CD4-positive, alpha-beta T cell treated with Interleukin-21 for 1 hour (primary cell): ENCODE measurements at places on chromosomes 3 and 15.

DNA sequence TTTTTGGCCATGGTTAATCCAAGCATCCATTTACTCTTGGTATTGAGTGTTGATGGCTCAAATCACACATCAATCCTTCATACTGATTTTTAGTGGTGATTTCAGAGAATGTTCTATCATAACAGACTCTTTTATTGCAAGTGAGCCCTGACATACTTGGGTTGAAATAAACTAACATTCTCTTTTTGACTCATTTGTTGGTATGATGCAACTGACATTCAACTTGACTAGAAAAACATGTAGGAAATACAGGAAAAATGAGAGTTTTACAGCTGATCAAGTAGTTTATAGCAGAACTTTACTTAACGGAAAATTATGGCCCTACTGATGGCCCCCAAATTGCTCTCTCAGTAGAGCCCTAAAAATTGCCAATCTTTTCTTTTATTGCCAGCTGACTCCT is 173.9 kb upstream of the CD96 start:
- no peak for DNase-seq

DNA sequence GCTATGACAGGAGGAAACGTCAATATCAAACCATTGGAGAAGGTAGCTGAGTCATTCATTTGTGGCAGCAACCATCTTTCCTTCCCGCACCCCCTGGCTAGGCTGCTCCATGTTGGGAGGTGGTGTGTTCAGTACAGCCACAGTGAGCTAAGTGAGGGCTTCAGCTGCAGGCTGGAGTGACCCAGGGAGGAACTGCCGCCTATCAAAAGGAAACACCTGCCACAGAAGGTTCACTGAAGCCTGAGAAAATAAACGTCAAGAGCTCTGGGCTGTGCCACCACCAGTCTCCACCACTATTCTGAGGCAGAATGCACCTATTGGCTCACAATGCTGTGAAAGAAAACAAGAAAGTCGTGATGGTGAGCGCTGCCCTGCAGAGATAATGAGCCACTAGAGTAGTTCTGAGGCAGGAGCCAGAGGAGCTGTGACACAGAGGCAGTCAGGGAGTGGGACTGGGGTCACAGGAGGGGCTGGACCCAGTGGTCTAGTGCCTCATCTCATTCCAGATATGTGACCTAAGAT is 34.8 kb upstream of the CD47 start:
- DNase-seq: peak; percentile 74

DNA sequence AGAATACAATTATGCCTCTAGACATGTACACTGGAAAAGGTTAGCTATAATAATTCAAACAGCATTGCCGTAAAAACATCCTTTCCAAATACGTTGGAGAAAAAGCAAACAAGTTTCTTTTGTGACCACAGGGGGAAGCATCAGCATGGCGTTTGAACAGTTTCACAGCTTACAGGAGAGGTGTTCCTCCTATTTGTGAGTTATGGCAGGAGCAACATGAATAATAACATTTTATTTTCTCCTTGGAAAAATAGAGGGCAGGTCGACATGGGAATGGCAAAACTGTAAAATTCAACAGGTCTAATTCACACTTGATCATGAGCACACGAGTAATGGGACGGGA is 39.7 kb upstream of the GADL1 start:
- peak; percentile 23 for DNase-seq

GRCh38 chr3:50260942-50261441 is 8.0 kb upstream of the SEMA3B start:
- no peak for DNase-seq

- peak; percentile 11 for DNase-seq
Observed at GRCh38 chr3:125002414-125003368, 53.1 kb downstream of the HEG1 start.

GRCh38 chr3:136682740-136683312 is 69.4 kb downstream of the STAG1 start:
- DNase-seq: no peak

DNA sequence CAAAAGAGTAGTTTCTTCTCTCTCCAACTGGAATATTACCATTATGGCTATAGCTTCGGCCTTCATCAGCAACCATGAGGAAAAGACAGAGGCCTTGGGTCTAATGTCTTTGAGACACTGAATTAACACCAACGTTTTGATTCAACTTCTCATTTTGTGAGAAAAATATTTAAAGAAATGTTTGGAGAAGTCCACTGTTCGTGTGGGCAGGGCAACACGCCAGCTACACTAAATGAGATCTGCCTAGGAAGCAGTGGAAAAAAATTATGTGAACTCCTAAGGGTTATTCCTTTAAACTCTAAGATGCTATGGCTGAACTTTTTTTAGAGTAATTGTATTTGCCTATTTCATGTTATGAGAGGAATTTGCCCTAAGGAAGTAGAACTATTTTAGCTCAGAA is 41.8 kb downstream of the NCEH1 start:
- no peak for DNase-seq

DNA sequence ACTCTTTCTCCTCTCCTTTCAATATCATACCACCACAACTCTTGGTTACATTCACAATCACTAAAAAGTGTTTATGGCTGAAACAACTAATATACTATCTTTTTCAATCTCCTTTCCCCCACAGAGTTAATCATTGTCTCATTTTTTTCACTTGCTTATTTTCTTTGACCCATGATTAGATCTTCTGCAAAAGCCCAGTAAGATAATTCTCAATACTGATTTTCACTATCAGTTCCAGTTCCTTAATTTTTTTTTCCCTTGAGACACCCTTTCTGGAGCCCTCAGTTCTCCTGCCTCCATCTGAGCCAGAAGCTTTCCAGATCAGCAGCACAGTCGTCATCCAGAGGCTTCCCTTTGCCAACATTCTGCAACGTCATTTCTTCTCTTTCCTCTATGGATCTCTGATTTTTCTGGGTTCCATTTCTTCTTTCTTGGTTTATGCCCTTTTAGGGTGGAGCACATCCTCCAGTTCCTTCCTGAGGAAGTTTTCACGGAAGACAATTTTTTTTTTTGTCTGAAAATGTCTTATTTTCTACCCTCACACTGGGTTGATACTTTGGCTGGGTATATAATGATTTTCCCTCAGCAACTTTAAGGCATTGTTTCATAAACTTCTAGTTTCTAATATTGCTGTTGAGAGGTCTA is 88.7 kb upstream of the C15orf39 start:
- DNase-seq: no peak

GRCh38 chr15:25091421-25092158 is 136.8 kb downstream of the SNRPN start:
- no peak for DNase-seq

- no peak for DNase-seq
Observed at GRCh38 chr3:137199678-137200077, 241.9 kb downstream of the IL20RB start.

- peak; percentile 37 for DNase-seq
Observed at GRCh38 chr3:140942221-140943104, 827 bp downstream of the SLC25A36 start.
